ENCODE measurements at places on chromosomes 3 and 15. TPM values are rescaled to one million over a fixed set of nuclear protein-coding genes. Genes with fewer than 3 reads are reported as not detected.

The FOXB1 gene
- total RNA-seq: 1.2 TPM

The POC1A gene
- 3.1 TPM for total RNA-seq

The PLA2G4B gene
- 0.24 TPM for total RNA-seq

The ZNF592 gene
- total RNA-seq: 7.2 TPM

Measured in umbilical cord (tissue), 2 donors.